ENCODE measurements at places on chromosomes 2 and 18. TPM values are rescaled to one million over a fixed set of nuclear protein-coding genes. Genes with fewer than 3 reads are reported as not detected.

GRCh38 chr18:48705531-48705930 is 166.7 kb downstream of the CTIF start:
- DNase-seq = no peak

- no peak for DNase-seq
Observed at GRCh38 chr2:54772110-54772509, 48.6 kb downstream of the EML6 start.

GRCh38 chr2:71069376-71069775 is 928 bp downstream of the NAGK start:
- no peak for DNase-seq

DNA sequence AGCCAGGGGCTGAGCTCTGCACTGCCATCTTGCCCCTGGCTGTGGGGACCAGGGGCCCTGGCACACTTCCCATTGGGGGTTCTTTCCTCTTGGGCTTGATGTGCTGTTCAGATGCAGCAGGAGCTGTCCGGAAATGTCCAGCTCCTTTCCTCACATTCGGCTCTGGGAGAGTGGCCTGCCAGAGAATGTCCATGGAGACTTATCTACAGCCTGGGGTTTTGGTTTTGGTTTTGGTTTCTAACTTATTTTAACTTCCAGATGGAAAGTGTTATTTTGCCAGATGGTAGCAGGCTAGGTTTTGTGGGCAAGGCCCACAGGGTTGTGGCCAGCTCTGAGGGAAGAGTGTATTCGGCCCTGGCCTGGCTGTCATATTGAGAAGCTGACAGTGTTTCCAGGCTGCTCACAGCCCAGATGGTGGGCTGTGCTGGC is 177.3 kb downstream of the ANKRD30B start:
- DNase-seq = no peak

DNA sequence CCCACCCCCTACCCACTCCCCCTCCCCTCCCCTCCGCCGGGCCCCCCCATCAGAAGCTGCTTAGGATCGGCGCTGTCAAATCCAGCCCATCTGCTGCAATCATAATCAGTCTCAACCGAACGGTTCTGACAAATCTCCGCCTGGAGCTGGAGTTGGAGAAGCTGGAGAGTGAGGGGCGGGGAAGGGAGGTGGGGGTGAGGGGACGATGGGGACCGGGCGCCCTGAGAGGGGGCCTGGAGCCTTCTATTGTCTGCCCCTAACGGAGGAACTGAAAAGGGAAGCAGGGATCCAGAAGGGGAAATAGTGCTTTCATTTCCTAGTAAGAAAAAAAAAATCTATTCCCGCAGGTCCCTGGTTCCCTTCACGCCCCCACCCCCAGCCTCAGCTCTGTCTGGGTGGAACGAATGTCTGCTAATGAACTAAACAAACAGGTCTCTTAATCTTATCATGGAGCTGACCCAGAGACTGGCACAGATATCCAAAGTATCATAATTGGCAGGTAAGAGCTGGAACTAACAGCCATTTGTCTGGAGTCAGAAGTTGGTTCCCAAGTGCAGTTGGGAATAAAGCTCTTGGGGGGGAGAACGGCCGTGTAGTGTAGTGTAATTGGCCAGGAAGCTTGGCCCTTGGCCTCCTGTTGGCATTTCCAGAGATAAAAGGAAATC is 301.2 kb downstream of the NCKAP5 start:
- no peak for DNase-seq

GRCh38 chr18:48529796-48530195 is 9.0 kb upstream of the CTIF start:
- no peak for DNase-seq

- DNase-seq = no peak
Observed at GRCh38 chr18:830315-830901, 18.4 kb upstream of the YES1 start.

- no peak for DNase-seq
Observed at GRCh38 chr18:2846636-2847316, at the start of gene EMILIN2. Gene EMILIN2 (plus strand): TSS chr18:2847006. CDS start chr18:2847189, 183 bp downstream.

DNA sequence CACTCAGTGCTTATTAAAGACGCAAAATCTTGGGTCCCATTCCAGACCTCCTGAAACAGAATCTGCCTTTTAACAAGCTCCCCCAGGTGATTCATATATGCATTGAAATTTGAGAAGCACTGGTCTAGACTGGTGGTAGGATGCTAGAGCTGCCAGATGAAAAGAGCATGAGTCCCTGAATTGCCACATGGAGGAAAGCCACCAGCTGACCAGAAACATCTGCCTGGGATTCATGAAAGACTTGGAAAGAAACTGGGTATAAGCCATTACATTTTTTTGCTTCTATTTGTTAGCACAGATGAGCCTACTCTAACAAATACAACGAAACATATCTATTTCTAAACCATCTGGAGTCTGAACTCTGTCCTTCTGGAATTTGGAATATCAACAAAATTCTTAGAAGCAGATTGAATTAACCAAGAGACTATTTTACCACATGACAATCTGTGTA is 228.9 kb downstream of the RBM43 start:
- no peak for DNase-seq

GRCh38 chr2:101124643-101125366 is 26.4 kb downstream of the TBC1D8 start:
- peak; percentile 55 for DNase-seq

- no peak for DNase-seq
Observed at GRCh38 chr2:28300485-28301341, 91.9 kb upstream of the FOSL2 start.

DNA sequence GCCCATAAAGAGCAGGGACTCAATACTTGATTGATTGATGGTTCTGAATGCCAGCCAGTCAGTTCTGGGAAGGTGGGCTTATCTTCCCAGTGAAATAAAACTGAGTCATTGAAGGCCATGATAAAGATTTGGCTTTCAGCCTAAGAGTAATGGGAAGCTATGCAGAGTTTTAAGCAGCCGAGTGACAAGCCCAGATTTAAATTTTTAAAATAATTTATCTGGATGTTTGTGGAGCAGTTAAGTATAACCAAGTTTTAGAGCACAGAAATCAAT is 122.8 kb downstream of the RAPGEF4 start:
- DNase-seq = no peak

DNA sequence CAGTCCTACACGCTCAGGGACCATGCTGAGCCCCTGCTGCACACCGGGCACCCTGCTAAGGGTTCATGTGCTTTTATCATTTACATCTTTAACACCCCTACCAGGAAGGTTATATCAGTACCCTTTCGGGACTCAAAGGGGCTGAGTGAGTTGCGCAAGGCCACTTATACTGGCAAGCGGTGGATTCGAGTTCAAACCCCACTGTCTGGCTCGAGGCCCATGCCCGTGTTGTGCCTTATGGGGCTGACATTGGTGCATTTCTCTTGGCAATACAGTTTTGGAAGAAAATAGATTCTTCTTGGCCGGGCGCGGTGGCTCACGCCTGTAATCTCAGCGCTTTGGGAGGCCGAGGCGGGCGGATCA is 69.5 kb upstream of the MAP4K4 start:
- DNase-seq = no peak

DNA sequence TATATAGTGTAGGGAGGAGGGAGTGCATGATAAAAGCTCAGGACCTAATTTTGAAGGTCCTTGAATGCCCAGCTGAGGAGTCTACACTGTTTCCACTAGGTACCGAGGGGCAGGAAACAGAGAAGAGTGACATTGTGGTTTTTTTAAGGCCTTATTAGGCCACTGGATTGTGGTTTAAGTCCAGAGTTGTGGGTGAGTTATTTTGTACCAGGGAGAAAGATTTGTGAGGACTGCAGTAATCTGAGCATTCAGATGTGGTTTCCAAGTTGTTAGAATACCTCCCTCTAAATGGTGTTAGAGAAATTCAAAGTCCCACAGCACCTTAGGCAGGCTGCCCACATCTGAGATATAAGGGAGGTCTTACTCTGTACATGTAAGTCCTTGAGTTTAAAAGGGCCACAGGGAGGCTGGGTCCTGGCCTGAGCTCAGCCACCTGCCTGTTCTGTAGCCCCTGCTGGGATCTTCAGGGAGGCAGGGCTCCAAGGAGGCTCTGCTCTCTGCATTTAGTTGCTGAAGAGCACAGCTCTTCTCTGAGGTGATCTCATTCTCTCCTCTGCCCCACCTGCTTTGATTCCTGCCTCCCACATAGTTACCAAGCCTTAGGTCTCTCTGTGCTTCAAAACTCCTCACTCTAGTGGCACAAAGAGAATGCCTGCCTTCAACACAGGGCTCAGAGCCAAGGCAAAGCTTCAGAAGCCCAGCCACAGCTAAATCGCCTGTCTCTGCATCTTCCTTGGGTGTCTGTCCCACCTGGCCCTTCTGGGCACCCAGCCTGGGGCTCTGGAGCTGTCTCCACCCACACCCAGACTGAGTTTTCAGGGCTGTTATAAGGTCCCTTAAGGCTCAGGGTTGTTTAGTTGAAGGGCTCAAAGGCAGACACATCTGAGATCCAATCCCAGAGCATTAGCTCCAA is 88.1 kb downstream of the VSNL1 start:
- peak; percentile 57 for DNase-seq

DNA sequence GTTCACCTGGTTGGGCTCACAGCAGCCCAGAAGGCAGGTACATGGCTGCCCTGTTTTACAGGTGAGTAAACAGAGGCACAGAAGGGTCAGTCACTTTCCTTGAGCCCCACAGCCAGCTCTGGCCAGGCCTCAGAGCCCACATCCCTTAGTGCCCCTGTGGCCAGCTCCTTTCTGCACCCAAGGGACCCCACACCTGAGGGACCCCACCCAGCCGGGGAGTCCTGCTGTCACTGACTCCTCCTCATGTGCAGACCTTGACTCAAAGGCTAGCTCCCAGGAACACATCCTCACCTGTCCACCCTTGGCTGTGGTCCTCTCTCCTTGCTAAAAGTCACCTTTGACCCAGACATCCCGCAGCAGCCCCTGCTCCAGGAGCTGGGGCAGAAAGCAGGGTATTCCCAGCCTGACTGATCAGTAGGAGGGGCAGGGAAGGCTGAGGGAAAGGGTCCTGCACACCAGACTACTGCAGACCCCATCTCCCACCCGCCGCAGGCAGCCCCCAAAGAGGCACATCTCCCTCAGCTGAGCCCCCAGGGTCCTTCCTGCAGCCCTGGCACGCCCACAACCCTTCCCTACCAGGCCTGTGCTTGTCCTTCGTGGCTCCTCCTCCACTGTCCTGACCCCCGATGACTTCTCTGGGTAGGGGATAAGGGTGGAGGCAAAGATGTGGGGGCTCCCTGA is 9.8 kb upstream of the ARHGEF4 start:
- DNase-seq = no peak

DNA sequence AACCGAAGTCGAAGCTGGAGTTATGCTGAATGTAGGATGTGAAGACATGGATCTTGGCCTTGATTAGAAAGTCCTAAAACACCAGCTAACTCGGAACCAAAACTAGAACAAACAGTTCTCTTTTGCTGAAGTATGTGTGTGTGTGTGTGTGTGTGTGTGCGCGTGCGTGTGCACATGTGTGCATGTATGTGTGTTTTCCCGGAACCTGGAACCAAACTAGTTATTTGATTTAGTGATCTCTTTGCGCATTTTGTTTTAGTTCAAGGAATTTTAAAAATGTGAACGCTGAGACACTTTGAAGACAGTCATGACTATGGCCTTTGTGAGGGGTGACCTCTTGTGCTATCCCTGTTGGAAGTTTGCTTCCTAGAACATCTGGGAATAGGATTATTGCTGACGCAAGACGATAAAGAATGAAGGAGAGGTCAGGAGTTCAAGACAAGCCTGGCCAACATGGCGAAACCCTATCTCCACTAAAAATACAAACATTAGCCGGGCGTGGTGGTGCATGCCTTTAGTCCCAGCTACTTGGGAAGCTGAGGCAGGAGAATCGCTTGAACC is 23.8 kb downstream of the FHL2 start:
- no peak for DNase-seq

DNA sequence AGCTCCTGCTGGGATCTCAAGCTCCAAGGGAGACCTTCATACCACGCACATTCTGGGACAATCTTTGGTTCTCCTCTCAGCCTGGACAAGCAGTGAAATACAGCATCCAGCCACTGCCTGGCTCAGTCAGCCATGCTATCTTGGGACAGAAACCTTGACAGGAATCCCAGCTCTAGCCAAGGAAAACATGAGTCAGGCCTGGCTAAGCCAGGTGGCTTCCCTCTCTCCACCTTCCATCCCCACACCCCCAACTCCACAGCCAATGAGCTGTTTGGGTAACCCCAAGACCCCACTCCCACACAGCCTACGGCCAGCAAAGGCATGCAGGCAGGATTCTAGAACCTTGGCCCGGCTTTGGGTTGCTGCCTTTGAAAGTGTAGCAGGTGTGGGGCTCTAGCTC is 64.9 kb downstream of the MCFD2 start:
- peak; percentile 46 for DNase-seq

DNA sequence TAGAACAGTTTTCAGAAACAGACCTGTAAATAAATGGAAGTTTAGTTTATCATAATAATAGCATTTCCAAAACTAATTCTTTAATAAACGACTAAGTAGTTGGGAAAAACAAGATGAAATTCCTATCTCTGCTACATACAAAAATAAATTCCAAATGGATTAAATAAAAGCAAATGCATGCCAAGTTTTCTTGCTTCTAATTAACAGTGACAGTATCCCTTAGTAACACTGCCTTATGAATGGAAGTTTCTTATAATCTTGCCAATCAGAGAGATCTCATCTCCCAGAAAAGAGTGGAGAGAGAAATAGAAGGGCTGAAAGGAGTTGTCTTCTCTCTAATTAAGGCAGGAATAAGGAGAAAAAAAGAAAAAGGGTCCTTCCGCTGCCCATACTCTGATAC is 133.9 kb downstream of the GFPT1 start:
- DNase-seq = peak; percentile 5

- DNase-seq = peak; percentile 71
Observed at GRCh38 chr2:196925768-196926561, 542 bp downstream of the PGAP1 start.

DNA sequence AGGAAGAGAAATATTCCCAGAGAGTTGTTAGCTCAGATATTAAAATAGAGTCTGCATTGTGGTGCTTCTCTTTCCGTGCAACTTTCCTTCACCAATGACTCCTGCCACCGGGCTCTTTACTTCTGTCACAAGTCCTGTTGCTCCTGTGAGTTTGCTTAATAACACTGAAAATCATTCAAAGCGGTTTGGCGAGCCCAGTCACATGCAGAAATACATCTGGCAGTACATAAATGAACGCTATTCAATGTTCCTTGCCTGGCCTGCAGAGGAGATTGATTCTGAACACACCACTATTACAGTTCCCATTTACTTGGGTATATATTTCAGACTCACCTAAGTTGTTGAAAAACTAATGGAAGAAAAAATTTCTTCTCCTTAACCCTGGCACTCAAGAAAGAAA is 276.6 kb downstream of the ZNF521 start:
- peak; percentile 46 for DNase-seq

- DNase-seq = no peak
Observed at GRCh38 chr2:124328397-124328796, 303.3 kb downstream of the CNTNAP5 start.

- DNase-seq = no peak
Observed at GRCh38 chr2:29025711-29026110, 44.6 kb downstream of the TOGARAM2 start.

- DNase-seq = peak; percentile 88
Observed at GRCh38 chr2:121129692-121130091, 155.3 kb downstream of the TFCP2L1 start.

Gene MBP
- total RNA-seq = 1.3 TPM

Gene SCYGR4
- not detected for total RNA-seq

Gene NAPG
- 25.7 TPM for total RNA-seq

Gene CFAP65
- not detected for total RNA-seq

Gene OTX1
- 0.68 TPM for total RNA-seq

Gene ERBB4
- total RNA-seq = not detected

Gene GYPC
- 37.1 TPM for total RNA-seq

Gene SLC40A1
- total RNA-seq = 0.92 TPM

Gene TRAPPC12
- total RNA-seq = 54.2 TPM

Gene MARCHF7
- total RNA-seq = 144 TPM

Gene ALPG
- total RNA-seq = 218 TPM
